Cerebellum (tissue), 4 donors: ENCODE measurements at places on chromosomes 13 and 19.

DNA sequence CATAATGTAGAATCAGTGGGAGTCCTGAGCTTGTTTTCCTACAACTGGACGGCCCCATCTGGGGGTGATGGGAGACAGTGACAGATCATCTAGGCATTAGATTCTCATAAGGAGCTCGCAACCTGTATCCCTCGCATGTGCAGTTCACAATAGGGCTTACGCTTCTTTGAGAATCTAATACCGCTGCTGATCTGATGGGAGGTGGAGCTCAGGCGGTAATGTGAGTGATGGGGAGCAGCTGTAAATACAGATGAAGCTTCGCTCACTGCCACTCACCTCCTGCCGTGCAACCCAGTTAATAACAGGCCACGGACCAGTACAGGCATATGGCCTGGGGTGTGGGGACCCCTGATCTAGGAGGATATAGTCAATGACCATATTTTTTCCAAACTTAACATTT, 38.8 kb downstream of the RCBTB1 start:
- DNase-seq, result no peak

GRCh38 chr13:37173214-37173613, 67.8 kb upstream of the CSNK1A1L start:
- no peak for DNase-seq

DNA sequence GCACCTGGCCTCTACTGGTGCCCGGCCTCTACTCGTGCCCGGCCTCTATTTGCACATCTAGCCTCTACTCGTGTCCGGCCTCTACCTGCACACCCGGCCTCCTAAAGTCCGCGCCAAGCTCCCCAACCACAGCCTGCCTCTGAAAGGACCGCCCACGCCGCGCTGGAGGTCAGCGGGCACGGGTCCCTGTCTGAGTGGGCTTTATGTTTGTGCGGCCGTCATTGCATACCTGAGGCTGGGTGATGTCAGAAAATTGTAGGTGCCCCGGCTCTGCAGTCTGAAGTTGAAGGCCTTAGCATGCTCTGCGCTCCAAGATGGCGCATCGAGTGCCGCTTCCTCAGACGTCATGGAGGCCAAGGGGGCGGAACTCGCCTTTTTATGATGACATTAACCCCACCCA, 1.1 kb downstream of the ZNF135 start:
- no peak for DNase-seq

GRCh38 chr13:103663996-103664395, 597.8 kb upstream of the SLC10A2 start:
- DNase-seq, result peak; percentile 28

DNA sequence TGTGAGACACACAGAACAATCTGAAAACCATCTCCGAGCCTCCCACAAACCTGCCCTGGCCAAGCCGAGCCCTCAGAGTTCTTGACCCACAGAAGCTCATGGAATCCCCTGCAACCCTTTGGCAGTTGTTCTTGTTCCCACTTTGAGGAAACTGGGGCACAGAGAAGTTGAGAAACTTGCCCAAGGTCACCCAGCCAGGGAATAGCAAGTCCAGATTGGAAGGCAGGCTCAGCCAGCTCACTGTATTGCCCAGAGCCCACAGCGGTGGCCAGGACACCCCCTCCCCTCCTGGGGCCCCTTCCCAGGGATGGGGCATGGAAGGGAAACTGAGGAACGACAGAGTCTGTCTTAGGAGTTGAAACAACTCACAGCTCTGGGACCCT, 1.8 kb downstream of the ZSWIM4 start:
- no peak for DNase-seq
